ENCODE measurements at places on chromosomes 12 and 14.

DNA sequence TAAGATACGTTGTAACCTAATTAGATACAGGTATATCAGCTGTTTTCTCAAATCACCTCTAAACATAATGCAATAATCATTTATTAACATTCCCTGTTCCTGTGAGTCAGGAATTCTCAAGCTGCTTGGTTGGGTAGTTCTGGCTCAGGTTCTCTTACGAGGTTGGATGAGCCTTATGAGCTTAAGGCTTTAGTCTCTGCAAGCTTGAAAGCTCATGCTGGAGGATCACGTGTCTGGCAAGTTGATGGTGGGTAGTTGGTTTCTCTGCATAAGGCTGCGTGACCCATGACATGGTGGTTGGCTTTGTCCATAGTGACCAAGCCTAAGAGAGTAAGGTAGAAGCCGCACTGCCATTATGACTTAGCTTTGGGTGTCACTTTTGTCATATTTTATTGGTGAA lies 62.0 kb downstream of the PLEKHA5 start:
- DNase-seq = no peak

DNA sequence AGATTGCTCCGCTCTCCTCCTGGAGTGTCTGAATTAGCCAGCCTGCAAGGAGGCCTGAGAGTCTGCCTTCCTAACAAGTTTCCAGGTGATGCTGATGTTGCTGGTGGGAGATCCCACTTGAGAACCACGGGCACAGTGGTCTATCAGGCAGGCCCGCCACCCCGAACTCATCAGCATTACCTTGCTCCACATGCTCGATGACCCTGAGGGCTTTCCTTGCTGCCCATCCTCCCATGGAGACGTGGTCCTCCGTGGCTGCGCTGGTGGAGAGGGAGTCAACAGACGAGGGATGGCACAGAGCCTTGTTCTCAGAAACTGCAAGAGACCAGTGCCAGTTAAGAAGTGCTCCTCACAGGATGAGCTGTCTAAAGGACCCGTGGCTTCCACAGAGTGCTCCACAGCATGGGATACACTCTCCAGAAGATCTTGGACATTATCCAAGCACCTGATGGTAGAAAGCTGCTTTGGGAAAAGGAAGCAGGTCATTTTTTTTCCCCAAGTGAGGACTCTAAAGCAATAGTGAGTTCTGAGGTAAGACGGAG lies 18.3 kb downstream of the HAL start:
- DNase-seq = no peak

DNA sequence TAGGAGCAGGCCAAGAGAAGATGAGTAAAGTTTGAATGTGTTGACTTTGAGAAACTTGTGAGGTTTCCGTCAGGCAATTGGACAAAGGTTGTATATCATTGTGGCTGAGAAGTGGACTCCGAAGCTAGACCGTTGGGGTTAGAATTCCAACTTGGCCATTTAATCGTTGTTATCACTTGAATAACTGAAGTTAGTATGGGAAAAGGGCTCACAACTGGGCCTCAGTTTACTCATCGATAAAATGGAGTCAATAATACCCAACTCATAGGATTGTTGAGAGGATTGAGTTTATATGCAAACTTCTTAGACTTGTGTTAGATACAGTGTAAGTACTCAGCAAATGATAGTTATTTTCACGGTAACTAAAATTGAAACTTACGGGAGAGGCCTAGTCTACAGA lies 846 bp downstream of the SLIRP start:
- no peak for DNase-seq

GRCh38 chr14:102508774-102509745 lies 516 bp downstream of the ANKRD9 start:
- no peak for DNase-seq

Data from GM12864 (cell line).